Stimulated activated CD4-positive, alpha-beta T cell treated with anti-CD3 and anti-CD28 coated beads, Interleukin-15, amount 100 ng/mL, for 48 hours (primary cell): ENCODE measurements at places on chromosomes 7 and 10.

GRCh38 chr10:129891806-129892205 is 72.3 kb downstream of the EBF3 start:
- no peak for DNase-seq

- no peak for DNase-seq
Observed at GRCh38 chr7:116327752-116328151, 117.4 kb downstream of the TES start.

GRCh38 chr10:64630534-64630933 is 1109.3 kb downstream of the REEP3 start:
- no peak for DNase-seq

- DNase-seq: no peak
Observed at GRCh38 chr10:131043039-131043691, 268.4 kb downstream of the TCERG1L start.

DNA sequence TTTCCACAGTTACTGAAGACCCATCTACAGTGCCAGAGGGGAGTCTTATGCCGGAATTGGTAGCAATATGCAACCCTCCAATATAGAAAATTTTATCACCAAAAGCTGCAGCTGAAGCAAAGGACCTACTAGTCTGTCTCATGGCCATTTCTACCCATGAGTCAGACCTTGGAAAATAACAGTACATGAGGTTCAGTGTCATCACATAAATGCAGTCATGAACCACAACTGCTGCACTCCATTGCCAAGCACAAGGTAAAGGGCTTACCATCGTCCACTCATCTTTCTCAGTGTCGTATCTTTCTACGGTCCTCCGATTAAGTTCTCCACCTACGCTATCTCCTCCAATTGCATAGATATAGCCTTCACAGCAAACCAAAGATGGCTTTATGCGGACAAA is 21.8 kb downstream of the KBTBD2 start:
- no peak for DNase-seq

DNA sequence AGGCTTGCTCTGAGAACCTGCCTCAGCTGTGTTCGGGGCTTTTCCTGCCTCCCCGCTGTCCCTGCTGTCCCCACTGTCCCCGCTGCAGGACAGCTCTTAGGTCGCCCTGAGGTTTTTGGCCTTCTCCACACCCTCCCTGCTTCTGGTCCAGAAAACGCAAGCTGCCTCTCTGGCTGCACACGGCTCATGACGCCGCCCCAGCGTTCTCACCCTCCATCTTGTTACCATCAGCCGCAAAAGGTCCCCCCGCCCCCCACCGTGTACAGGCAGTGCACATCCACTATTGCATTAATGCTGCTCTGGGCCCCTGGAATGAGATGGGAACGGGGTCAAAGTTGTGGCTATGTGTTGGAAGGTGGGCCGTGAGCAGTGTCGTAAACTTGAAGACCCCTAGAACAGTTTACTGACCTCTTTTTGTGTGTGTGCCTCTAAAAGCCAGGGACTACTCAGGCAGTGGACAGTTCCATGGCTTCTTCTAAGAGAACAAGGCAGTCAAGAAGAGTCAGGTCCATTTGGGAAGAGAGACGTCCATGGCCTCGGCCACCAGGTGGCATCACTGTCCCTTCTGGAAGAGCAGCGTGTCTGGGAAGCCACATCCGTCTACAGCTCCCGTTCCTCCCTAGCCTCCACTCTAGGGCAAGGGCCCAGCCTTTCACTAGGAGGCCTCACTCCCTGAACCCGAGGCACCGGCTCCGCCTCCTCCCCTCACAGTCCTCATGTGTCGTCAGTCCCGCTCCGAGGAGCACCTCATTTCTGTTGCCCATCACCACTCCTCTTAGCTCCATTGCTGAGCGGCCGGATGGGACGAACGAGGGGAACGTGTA is 38.5 kb upstream of the MKRN1 start:
- peak; percentile 66 for DNase-seq

DNA sequence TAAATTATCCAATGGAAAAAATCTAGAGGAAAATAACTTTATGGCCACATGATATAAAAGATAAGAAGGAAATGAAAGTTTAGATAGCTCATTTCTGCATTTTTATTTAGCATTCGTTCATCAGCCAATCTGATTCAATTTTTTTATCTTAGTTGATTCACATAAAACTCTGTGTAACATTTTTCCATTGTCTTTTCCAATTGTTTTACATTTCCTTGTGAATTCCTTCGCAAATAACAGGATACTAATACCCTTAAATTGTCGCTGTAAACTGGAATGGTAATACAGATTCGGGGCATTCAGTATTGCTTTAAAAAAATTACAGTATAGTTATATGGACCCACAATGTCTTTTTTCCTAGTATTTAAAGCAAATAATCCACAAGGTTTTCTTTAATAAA is 136.4 kb downstream of the CUBN start:
- DNase-seq: no peak

GRCh38 chr7:84264396-84264795 is 69.8 kb upstream of the SEMA3A start:
- no peak for DNase-seq

- no peak for DNase-seq
Observed at GRCh38 chr7:31788445-31788844, 101.4 kb downstream of the PPP1R17 start.

GRCh38 chr7:109751241-109751640 is 1181.6 kb downstream of the DNAJB9 start:
- no peak for DNase-seq

DNA sequence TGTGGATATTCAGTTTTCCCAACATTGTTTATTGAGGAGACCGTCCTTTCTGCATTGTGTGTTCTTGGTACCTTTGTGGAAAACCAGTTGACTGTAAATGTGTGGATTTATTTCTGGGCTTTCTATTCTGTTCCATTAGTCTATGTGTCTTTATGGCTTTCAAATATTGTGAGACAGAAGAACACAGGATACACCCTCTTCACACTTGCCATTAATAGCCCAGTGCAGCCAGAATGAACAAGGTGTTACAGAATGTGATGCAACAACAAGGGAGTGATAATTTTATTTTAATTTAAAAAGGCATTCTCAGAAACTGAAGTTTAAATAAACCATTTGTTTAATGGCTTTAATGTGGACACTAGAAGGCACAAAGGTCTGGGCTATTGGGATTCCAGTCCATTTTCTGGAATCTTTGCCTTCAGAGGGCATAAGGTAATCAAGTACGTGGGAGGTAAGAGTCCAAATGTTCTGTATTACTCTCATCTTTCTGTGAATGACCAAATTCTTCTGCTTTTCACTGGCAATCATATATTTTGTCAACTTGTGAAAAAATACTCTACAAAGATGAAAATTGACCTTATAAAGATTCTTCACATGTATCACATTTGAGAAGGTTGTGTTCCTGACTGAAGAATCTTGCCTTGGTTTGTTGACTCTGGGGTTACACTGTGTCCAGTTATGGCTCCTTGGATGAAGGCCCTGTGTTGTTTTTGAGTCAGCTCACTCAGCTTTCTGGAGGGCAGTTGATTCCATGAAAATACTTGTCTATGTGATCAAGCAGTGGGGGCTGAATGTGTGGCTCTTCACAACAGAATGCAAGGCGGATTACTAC is 962.7 kb downstream of the LRMDA start:
- DNase-seq: no peak

GRCh38 chr10:122730238-122730637 is 30.6 kb upstream of the C10orf120 start:
- no peak for DNase-seq

GRCh38 chr7:23438171-23438570 is 32.1 kb downstream of the IGF2BP3 start:
- no peak for DNase-seq

GRCh38 chr7:5692845-5693278 is 88.6 kb downstream of the RNF216 start:
- DNase-seq: no peak
